Brain pericyte (primary cell): ENCODE measurements at places on chromosomes 5 and 9.
A peak's percentile ranks its signal among the peaks of the same experiment; 100 is the strongest.

DNA sequence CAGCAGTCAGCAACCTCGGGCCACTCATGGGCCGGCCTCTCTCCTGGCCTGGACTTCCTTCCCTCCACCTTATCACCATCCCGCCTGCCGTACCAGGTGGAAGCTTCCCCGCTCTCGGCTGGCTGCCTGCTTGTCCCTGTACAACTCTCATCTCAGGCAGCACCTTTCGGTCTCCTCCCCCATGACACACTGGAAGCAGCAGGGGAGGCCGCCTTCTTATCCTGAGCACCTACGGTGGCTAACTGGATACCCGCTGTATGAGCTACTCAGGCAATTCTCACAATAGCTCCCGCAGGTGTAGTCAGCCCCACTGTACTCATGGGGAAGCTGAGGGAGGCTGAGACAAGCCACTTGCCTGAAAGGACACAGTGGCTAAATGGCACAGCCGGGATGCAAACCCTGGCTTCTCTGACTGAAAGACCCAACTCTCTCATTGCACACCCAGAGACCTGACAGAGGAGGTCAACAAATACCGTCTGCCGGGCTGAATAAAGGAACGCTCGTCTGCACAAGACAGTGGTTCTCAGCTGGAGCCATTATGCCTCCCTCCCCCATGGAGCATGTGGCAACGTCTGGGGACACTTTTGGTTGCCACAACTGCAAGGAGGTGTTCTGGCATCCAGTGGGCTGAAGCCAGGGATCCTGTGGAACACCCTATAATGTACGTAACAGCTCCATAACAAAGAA lies 9.6 kb downstream of the STK10 start:
- DNase-seq: no peak

DNA sequence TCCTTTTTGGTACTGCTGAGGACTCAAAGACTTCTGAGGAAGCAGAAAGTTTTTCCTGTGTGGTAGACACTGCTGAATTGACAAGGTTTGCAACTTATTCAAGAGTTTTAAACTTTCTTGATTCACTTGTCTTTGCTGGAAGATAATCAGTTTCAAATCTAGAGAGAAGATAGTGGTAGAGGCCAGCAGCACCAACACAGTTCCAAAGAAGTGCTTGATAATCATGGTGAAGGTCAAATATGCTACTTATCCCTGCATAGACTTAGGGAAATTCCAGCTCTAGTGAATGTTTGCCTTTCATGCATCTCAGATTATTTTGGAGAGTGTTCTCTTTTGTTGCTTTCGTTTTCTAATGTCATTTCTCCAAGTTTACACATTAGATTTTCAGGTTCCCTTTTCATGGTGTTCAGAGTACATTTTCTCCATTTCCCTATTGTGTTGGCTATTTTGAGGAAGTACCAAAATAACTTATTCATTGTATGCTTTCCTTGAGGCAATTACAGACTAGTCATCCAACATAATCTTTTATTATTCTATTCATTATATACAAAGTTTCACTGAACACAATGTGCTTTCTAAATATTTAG lies 550 bp downstream of the IFNE start:
- no peak for DNase-seq

- DNase-seq: no peak
Observed at GRCh38 chr5:98795243-98795642, 21.8 kb downstream of the RGMB start.

DNA sequence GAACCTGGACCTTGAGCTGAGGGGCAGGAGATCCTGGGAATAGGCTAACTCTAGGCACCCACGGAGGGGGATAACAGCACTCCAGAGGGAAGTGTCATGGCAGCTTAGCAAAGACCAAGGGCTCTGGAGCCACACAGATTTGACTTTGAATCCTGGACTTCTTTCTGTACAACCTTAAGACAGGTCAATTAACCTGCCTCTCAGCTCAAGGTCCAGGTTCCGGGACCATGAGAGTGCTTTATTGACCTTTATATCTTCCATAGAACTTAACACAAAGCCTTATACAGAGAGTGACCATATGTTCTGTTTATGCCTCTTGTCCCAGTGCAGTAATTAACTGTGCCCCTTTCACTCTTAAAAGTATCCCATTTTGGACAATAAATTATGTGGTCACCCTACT lies 90.5 kb upstream of the LRRTM2 start:
- DNase-seq: no peak

DNA sequence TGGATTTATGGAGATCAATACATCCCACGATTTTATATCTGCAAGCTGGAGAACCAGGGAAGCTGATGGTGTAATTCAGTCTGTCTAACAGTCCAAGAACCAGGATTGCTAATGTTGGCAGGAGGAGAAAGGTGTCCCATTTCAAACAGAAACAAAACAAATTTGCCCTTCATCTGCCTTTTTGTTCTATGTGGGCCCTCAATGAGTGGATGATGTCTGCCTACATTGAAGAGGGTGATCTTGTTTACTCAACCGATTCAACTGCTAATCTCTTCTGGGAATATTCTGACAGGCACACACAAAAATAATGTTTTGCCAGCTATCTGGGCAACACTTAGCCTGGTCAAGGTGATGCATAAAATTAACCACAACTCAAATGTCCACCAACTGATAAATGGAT lies 65.1 kb upstream of the IL33 start:
- no peak for DNase-seq

DNA sequence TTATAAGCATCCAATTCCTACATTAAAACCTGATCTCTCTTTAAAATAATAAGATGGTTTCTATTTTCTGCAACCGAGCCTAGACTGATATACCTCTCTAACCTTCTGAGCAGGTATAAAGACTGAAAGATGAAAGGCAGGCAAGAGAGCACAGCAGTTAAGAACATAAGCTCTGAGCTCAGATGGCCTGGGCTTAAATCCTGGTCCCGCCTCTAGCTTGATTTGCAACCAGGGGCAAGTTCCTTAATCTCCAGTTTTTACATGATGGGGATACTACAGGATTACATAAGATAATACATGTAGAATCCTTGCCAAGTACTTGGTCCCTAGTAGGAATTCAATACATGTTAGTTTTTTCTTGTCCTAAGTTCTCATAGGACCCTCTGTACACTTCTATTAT lies 33.9 kb downstream of the SLC24A2 start:
- DNase-seq: no peak

- DNase-seq: no peak
Observed at GRCh38 chr9:110444911-110445310, 107.2 kb upstream of the TXNDC8 start.

- DNase-seq: no peak
Observed at GRCh38 chr5:131607903-131608540, 27.0 kb downstream of the RAPGEF6 start.

DNA sequence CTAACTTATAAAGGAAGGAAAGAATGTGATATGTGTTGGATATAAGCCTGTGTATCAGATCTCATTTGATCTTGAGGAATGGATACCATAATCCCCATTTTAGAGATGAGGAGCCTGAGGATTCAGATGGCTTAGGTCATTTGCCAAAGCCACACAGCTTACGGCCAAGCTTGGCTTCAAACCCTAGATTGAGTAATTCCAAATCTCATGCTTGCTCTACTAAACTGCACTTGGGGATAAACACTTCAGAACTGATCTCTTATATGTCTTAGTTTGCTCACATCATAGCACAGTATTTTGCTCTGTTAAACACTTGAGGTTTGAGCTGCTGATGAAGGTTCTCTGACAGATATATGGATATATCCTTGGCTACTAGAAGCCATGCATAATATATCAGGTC lies 504.4 kb downstream of the NTRK2 start:
- DNase-seq: no peak

GRCh38 chr5:135076801-135077200 lies 42.8 kb upstream of the PITX1 start:
- no peak for DNase-seq

- no peak for DNase-seq
Observed at GRCh38 chr9:129879103-129879699, 43.9 kb downstream of the USP20 start.

GRCh38 chr9:33227741-33228140 lies 12.2 kb upstream of the SPINK4 start:
- DNase-seq: no peak

- DNase-seq: no peak
Observed at GRCh38 chr9:120865176-120865575, 11.8 kb downstream of the PHF19 start.

DNA sequence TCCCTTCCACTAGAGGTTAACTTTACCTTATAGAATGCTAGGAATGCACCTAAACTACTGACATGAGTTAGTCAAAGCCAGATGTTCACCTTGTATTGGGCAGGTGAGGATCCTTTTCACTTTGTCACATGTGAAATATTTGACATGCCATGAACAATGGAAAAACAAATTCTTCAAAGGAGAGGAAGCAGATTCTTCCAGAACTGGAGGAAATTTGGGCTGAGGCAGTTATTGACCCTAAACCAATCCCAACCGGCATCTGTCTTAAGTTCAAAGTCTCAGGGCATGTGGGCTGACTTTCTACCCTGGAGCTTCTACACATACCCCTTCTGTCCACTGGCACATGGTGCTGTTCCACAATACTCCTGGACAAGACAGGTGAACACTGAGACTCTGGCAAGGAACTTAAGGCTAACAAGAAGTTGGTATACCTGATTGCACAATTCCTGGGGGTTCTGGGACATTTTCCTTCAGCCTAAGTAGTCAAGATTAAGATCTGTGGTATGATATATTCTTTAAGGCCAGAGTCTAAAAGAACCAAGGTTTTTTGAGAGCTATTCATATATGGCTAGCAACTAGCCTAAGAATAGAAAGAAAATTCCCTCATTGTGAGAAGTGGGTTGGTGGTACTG lies 2.6 kb downstream of the VLDLR start:
- no peak for DNase-seq

DNA sequence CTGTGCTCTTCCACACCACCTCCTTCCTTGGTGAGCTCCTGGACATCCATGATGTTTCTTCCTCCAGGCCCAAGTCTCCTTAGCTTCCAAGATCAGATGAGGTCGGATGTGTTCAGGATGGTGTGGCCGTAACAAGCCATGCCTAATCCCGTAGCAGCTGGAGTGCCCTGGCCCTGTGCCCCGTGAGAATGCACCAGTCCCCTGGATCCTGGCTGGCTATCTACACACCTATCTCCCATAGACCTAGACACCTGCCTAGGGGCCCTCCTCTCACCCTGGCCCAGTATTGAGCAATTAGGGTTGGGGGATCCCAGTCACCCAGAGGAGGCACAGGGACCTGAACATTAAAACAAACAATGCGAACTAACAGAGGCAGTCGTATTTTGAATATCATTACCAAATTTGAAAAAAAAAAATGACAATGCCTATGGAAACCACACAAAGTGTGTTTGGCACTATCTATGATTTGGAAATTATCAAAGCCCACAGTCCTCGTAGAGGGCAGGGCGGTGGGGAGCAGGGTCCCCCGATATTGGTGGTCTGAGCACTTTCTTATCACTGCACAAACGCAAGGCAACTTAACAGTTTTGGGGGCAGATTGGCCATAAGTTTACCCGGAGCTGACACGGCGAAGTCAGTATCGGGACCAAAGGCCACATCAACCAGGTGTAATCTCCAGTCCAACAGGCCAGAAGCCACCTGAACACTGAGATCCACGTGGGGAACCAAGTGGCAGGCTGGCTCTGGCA lies 13.2 kb downstream of the ENG start:
- DNase-seq: no peak

GRCh38 chr9:137055385-137056364 lies 1.8 kb upstream of the ENTPD2 start:
- DNase-seq: peak; percentile 77

DNA sequence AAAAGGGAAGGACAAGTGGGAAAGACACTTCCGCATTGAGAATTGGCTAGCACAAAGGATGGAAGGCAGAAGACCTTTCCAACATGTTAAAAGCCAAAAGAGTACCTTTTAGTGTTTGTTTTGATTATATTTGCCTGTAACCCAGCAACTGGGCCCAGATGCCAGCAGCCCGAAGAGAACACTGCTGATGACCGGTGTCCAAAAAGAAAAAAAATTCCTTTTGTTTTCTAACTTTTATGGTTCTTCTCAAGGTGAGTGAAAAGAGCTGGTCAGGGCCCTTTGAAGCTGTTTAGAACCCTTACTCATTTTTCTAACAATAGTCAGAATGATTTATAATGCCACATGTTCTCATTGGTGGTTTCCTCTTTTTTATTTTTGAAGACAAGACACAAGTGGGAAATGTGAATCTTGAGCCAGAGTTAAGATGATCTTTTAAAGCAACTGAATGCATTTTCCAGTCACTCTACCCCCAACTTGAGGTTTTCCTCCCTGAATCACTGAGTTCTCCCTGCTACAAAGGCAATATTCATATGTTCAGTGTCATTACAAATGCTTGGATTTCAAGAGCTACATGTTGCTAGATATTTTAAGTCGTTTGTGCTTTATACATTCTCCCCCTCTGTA lies 32.3 kb upstream of the ZNF462 start:
- DNase-seq: no peak

DNA sequence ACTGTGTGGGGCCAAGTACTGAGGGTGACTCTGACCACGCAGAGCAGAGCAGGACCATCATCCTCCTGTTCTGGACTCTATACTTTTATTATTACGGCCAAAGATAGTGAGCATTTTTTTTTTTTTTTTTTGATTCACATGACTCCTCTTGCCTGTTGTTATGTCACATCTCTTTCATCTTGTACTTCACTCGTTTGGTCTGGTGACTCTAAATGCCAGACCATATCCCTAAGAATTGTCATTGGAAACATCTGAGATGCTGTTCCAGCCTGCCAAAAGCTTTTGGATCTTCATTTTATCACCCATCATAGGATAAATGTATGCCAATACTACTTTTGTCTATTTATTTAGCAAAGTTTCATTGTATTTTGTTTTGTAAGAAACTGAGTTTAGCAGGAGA lies 168.2 kb upstream of the RAI14 start:
- no peak for DNase-seq

- no peak for DNase-seq
Observed at GRCh38 chr9:135840539-135840938, 66.8 kb downstream of the CAMSAP1 start.

DNA sequence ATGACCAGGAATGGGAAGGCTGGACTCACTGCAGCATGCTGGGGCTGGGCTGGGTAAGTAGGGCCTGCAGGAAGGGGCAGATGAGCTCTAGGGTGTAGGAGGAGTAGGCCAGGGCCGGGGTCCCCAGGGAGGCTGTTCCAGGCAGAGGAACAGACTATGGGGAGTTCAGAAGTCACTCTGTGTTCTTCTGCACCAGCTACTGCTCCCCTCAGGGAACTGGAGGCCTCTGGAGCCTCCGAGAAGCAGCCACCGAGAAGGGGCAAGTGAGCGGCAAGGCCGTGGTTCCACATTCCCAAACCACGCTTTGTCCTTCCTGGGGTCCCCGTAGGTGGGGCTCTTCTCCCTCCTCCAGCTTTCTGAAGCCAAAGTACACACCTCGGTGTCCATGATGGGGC lies 8.4 kb upstream of the SLC2A6 start:
- DNase-seq: no peak

- DNase-seq: no peak
Observed at GRCh38 chr5:86565197-86565789, 52.4 kb upstream of the COX7C start.

- DNase-seq: no peak
Observed at GRCh38 chr5:107574287-107574686, 96.5 kb downstream of the EFNA5 start.

DNA sequence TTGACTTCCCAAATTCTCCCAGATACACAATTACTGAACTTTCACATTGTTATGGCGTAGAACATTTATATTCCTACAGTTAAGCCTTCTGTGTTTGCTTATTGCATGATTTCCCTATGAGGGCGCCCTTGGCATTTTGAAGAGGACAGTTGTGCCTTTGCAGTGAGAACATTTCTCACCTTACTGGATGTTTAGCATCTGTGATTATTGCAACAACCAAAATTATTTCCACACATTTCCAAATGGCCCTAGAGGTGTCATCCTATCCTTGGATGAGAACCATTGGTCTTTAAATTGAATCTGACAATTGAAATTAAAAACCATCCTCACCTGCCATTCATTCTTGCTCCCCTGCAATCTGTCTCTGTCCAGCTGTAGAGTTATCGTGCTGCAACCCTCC lies 104.0 kb downstream of the MAMDC2 start:
- DNase-seq: no peak
